ENCODE measurements at places on chromosomes 3 and 15.
A peak's percentile ranks its signal among the peaks of the same experiment; 100 is the strongest.

DNA sequence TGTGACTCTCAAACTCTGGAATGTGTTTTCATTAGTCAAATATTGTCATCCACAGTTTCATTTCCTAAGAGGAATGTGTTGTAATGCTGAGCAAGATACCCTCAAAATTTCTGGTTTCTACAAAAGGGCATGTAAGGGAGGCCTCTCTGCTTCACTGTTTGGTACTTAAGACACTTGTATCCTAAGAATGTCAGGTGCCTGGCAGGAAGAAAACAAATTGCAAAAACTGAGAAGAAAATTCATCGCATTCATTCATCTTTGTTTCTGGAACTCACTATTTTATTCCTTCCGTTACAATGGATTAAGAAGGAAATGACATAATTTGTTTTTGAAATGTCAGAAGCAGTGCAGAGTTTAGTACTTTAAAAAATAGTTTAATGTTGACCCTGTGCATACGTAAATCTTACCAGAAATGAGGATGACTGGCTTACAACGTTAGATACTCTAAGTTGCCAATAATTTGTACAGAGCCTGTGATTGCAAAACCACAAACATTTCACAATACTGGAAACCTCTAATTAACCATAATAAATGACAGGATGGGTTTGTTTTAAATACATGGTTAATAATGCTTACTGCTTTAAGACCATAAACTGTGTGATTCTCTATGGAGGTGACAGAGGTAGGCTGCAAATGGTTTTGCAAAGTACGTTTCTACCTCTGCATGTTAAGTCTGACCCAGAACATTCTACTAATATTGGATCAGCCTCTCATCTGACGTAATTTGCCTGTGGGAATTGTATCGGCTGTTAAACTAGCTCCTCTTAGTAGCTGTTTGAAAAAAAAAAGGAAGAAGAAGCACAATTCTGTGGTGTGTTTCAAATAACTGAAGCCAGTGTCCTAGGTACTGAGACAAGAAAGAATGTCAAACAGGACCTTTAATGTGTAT, 477.8 kb downstream of the RBMS3 start:
- DNase-seq = peak; percentile 72

DNA sequence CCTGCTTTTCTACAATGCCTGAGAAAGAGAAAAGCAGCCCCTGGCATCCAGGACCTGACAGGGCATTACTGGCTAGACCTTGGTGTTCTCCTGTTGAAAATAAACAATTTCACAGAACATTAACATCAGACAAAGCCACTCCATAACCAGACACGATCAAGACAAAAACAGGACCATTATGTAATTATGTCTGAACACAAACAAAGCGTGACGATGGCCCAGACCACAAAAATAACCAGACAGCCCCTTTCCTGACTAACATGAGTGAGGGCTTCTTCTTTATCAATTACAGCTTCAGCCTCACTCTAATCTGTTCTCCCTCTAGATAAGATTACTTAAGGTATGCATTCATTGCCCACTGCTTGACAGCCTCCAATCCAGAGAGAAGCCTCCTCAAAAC, 172.7 kb upstream of the LMCD1 start:
- DNase-seq = no peak

DNA sequence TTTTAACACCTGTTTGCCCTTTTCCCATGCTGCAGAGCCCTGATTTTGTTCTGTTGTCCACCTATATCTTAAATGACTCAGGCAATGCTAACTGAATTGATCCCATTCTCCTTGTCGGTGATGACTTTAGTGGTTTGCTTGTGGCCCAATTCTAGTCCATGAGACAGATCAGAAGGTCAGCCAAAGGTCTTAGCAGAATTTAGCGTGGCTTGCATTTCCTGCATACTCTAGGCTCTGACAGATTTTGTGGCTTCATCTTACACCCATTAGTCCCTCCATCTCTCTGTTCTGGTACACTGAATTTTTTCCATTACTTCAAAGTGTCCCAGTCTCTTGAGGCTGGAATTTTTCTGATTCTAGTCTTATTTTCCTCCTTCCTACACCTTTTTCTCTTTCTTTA, 161.9 kb downstream of the STAC start:
- DNase-seq = peak; percentile 34

- no peak for DNase-seq
Measured at GRCh38 chr3:10273702-10274305, 18.9 kb downstream of the GHRL start.

- no peak for DNase-seq
Measured at GRCh38 chr3:9653565-9654248, 4.4 kb downstream of the MTMR14 start.

- no peak for DNase-seq
Measured at GRCh38 chr3:181755959-181756358, 44.2 kb downstream of the SOX2 start.

GRCh38 chr3:47082519-47082918, 81.4 kb downstream of the SETD2 start:
- DNase-seq = peak; percentile 28

DNA sequence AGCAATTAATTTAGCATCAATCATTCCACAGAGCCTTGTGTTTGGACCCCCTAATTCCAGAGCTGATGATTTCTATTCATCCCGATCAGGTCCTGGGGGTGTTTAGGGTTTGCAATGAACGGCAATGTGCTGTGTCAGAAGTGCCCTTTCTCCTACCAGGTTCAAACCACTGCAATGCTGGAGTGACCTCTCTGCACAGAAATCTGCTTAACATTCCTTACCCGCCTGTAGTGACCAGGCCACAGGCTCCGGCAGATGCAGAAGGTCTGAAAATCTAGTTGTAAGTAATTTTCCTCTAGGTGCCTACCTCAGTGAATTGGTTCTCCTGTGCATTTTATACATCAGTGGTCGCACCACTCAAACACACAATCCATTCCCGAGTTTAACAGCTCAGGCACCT, 725.3 kb upstream of the CFAP20DC start:
- no peak for DNase-seq

DNA sequence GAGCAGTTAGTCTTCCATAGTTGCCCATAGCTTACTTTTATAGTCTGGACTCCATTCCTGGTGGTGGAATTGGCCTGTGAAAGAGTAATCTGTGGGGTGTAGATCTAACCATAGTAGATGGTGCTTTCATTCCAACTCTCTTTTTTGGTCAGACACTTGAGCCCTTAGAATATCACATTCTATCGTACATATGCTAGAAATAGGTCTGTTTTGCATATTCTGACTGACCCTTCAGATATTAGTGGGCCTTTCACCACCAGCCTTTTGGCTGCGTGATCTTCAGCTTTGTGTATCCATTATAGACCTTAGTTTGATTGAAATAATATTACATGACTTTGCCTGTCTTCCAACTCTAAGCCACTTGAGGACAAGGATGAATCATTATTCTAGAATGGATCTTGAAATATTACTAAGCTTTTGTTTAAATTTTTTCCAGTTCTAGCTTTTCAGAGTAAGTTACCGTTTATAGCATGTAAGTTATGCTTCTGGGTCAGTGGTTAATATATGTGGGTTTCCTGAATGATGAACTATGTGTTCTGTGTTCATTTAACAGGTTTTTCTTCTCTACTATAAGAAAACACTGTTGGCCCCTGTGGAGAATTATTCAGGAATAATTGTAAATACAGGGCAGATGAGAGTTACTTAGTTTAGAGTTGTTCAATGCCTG, 8.7 kb downstream of the RAB7A start:
- no peak for DNase-seq

DNA sequence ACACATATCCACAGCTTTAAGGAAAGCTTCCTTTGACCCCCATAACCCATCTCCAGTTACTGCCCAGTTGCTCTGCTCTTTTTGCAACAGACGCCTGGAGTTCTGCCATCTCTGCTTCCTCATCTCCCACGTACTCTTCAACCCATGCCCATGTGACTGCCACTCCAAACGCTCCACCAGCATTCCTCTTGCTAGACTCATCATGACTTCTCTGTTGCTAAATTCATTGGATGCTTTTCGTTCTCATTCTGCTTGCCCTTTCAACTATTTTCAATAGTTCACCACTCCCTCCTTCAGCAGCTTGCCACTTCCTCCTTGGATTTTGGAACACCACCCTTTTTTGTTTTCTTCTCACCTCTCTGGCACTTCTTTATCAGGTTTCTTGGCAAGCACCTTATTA, 2.7 kb upstream of the KNSTRN start:
- peak; percentile 85 for DNase-seq

DNA sequence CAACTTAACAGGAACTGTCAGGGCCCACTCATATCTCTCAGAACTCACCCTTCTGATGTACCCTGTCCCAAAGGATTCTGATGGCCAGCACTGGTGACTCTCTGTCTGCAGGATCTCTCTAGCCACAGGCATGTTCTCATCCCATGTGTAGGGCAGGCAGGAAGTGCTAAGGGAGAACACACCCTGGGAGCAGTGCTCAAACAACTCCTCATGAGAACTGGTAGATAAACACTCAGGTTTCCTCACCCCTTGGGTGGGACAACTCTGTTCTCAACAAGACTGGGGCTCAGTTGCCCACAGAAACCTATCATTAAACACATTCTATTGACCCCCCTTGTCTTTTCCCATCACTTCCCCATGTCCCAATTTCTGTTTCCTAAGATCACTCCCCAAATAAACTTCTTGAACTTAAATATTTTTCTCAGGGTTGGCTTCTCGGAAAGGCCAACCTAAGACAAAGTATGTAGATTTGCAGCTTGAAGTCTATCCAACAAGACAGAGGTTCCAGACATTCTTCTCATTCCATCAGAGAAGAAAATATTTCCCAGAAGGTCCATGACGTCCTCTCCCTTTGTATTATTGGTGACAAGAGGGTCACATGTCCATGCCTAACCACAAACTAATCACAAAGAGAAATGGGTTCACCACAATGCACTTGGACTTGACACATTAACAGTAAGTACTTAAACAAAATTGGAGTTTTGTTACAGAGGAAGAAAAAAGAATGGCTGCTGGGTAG, 276.6 kb upstream of the GADL1 start:
- DNase-seq = peak; percentile 95

DNA sequence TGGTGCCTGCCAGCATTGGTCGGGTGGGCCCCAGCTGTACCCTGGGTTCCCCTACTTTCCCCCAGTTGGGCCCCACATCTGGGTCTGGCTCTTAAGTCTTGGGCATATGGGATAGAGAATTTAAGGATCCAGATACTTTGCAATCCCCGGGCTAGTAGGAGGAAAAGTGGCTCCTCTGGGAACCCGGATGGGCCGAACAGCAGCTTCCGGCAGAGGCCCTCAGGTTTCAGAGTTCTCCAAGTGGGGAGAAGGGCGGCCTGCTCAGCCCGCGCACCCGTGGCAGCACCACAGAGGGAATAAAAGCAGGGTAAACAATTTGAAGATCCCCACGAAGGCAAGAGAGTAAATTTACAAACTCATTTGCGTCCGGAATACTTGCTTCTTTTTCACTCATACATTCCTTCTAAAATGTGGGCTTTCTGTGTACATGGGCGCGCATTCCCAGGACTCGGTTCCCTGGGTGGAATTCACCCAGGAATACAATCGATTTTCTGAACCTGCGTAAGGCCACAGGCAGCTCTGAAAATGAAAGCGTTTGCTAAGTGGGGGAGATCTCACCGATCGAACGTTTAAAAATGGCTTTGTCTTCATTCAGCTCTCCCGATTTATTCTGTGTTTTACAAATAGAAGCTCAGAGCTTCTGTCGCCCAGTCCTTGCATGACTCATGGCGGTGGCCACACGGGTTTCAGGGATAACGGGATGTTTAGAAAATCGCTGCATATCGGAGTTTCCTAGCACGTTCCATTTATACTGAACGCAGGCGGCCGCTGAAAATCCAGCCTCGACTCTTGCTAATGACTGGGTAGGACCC, 74.0 kb upstream of the POLG start:
- no peak for DNase-seq

DNA sequence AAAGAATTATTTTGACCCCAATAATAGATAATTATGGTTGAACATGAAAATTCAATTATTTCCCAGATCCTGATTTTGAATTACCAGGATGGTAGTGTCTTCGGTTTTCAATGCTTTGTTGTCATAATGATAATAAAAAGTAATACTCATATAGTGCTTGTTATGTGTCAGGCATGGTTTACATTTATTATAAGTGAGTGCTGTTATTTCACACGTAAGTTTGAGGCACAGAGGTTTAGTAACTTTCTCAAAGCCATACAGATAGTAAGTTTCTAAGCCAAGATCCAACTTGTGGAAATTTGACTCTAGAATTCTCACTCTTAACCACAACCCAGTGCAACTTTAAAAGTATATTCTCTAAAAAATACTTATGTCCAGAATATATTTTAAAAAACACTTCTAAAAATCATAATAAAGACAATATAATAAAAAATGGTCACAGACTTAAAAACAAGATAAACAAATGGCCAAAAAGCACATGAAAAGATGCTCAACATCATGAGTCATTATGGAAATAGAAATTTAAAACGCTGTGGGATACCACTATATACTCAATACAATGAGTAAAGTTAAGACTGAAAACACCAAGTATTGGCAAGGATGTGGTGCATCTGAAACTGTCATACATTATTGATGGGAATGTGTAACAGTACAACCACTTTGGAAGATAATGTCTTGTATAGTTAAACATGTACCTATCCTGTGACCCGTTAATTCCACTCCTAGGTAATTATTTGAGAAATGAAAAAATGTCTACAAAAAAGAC, 45.2 kb downstream of the SPRED1 start:
- DNase-seq = no peak

DNA sequence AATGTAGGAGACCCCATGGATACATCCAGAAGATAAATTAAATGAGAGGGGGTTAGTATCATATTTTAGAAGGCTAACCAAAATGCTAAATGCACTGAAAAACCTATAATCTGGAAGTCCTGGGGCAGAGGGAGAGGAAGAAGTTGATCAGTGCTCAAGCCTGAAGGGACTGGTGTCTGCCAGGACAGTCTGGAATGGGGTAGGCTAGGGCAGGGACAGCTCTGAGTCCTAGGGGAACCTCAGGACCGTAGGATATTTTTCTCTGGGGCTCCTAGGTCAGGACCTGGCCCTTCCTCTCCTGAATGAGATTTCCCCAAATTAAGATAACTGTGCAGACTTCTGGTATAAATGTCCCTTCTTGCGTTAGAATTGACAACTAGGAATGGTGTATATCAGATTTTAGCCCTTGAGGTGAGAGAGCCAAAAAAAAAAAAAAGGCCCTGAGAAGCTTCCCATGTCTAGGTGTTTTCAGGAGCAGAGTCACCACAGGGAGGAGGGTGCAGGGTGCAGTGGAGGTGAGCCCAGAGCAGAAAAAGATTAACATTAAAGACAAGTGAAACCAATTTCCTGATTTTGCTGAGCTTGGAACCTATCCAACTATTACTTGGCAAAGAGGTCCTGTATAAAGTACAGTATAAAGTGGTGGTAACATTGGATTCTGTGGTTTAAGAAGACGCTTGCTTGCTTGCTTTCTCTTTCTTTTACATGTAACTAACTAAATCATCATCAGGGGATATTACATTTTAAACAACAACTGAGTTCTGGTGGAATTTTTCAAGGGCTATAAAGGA, 63.5 kb downstream of the HACD2 start:
- no peak for DNase-seq

GRCh38 chr3:82773207-82773606, 1011.8 kb upstream of the GBE1 start:
- DNase-seq = no peak
